ENCODE measurements at places on chromosomes 7 and 10.

DNA sequence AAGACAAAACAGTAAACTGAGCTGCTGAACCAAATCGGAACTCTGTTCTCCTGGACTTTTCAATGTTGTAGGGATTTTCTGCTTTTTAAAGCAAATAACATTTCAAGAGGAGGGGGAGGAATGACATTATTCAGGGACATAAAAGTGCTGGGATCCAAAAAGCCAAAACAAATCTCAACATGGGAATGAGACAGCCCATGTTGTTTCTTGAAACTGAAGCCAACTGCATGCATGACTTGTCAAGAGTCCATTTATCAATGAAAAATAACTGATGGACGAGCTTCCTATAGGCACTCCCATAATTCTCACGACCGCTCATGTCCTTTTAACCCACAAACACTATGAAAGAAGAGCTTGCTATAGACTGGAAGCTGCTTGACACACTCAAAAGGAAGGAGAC is 27.8 kb downstream of the FAM53B start:
- DNase-seq: no peak

GRCh38 chr10:13001041-13001886 is at the start of gene CCDC3:
Gene CCDC3 (minus strand): TSS chr10:13001713. CDS start chr10:13001570, 143 bp downstream.
- DNase-seq: peak; percentile 53

DNA sequence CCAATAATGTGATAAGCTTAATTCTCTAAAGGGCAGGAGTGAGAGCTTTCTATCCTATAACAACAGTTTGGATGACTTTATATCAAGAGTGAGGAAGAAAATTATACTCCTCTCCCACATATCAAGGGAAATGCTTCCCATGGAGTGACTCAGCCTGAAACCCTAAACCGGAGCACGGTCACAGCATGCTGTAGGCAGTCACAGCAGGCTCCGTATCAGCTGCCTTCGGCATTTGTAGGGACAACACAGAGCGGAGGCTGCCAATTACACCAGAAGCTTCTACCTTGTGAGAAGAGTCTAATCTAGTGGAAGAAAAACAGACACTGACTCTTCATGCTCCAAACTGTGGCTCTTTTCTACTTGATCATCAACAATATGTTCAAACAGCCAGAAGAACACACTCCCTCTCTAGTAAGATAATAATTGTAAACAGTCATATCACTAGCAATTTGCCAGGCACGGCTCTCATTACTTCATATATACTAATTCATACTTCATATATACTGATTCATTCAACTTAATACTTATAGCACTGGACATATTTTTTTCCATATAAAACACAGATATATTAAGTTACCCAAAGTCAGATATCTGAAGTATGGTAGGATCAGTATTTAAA is 65.9 kb downstream of the DGKB start:
- DNase-seq: no peak

GRCh38 chr7:155560196-155560885 is 14.0 kb upstream of the CNPY1 start:
- no peak for DNase-seq

DNA sequence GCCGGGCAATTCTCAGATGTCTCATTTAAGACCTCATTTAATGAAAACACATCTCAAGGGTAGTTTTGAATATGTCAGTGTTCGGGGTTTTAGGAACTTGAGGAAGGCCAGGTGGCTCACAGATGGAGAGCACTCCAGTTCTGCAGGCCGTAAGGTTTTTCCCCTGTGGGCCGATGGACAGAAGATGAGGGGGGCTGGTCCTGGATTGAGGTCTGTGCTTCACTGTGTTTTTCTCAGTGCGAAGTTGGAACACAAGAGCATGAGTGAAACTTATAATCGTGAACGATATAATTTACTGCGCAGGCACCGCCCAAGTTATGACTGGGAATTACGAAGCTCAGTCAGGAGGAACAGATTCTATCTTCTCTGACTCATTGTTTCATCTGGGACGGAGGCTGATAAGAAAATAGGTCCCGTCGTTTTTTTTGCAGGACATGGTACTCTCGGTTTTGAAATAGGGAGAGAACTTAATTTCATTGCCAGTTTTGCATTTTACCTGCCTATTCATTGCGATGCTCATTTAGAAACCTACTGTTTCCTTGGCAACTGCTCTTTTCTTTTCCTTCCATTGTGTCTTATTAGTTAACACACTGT is 591.0 kb upstream of the PFKP start:
- DNase-seq: no peak

- DNase-seq: no peak
Observed at GRCh38 chr10:35789996-35790395, 147.9 kb upstream of the FZD8 start.

DNA sequence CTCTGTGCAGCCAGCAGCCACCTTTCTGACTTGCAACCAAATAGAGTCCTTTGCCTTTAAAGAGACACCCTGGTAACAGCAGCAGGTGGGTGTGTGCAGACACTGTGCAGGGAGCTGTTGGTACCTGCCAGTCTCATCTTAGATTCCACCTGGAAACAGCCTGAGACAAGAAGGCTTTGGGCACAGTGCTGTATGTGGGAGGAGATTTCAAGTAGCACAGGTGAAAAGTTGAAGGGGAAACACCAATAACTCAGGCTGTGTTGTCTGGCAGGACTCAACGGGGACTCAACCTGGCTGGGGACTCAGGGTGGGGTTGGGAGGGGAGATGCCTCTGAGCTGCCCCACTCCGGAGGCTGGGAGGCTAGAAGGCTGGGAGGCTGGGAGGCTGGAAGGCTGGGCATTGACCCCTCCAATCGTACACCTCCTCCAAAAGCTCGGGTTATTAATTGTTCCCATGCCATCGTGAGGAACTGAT is 6.7 kb downstream of the CPXM2 start:
- DNase-seq: no peak

- DNase-seq: no peak
Observed at GRCh38 chr10:124376411-124376810, 42.3 kb downstream of the OAT start.

- DNase-seq: no peak
Observed at GRCh38 chr10:12221323-12222298, 25.6 kb downstream of the CDC123 start.
